DMS79 treated with DMSO at 0.1 percent for 48 hours (cell line): ENCODE measurements at places on chromosomes 3 and 15.

GRCh38 chr3:106714400-106714799 lies 662.8 kb upstream of the CCDC54 start:
- DNase-seq: no peak

GRCh38 chr3:119967353-119968006 lies 126.8 kb downstream of the GSK3B start:
- DNase-seq: no peak

DNA sequence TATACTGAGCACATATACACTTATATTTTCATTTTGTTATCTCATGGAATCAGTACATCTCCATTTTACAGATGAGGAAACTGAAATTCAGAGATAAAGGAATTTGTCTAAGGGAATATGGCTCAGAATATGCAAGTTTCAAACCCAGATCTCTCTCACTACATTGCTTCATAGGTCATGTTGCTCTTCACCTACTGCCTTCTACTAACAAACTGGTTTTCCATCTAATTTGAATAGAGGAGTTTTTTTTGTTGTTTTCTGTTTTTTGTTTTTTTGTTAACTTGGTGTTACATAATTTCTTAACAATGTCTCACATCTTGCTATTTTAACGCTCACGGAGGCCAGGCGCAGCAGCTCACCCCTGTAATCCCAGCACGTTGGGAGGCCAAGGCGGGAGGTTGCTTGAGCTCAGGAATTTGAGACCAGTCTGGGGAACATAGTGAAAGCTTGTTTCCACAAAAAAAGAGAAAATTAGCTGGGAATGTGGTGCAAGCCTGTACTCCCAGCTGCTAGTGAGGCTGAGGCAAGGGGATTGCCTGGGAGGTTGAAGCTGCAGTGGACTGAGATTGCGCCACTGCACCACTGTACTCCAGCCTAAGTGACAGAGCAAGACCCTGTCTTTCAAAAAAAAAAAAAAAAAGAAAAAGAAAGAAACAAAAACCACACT lies 37.0 kb downstream of the FMN1 start:
- DNase-seq: no peak

GRCh38 chr15:81098861-81099651 lies 35.0 kb upstream of the CFAP161 start:
- no peak for DNase-seq

DNA sequence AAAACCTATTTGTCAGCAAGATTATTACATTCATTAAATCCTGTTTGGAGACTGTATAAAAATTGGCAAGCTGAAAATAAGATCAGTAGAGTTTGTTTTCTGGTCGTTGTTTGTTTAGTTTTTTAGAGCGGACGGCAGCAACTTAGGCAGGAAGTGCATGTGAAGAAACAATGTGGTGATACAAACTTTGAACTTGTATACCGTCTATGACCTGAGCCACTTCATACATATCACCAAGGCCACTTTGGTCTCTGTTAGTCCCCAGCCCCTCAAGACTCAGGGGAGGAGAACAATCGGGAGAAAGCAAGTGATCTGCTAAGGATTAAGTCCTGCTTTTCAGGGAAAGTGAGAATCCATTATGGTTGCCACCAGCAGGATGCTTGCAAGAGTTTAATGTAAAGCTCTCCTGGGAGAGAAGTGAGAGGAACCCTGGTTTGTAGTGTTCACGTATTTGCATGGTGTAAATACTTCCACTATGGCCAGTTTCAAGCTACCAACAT lies 31.1 kb downstream of the RASGRP1 start:
- DNase-seq: no peak

- DNase-seq: peak; percentile 74
Measured at GRCh38 chr15:80072285-80072994, 13.0 kb downstream of the ZFAND6 start.

GRCh38 chr3:141737093-141737492 lies 1.0 kb upstream of the RNF7 start:
- no peak for DNase-seq

- DNase-seq: no peak
Measured at GRCh38 chr3:14634763-14635400, 16.7 kb upstream of the CCDC174 start.

- no peak for DNase-seq
Measured at GRCh38 chr15:79643393-79643792, 211.3 kb downstream of the MINAR1 start.

GRCh38 chr3:61132062-61132461 lies 119.2 kb downstream of the FHIT start:
- no peak for DNase-seq

- no peak for DNase-seq
Measured at GRCh38 chr15:50883903-50884302, 24.6 kb upstream of the AP4E1 start.

DNA sequence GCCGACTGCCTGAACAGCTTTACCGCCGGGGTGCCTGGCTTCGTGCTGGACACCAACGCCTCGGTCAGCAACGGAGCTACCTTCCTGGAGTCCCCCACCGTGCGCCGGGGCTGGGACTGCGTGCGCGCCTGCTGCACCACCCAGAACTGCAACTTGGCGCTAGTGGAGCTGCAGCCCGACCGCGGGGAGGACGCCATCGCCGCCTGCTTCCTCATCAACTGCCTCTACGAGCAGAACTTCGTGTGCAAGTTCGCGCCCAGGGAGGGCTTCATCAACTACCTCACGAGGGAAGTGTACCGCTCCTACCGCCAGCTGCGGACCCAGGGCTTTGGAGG lies 815 bp downstream of the SPINT1 start:
- DNase-seq: no peak

- no peak for DNase-seq
Measured at GRCh38 chr15:92870010-92870591, 30.0 kb upstream of the CHD2 start.

DNA sequence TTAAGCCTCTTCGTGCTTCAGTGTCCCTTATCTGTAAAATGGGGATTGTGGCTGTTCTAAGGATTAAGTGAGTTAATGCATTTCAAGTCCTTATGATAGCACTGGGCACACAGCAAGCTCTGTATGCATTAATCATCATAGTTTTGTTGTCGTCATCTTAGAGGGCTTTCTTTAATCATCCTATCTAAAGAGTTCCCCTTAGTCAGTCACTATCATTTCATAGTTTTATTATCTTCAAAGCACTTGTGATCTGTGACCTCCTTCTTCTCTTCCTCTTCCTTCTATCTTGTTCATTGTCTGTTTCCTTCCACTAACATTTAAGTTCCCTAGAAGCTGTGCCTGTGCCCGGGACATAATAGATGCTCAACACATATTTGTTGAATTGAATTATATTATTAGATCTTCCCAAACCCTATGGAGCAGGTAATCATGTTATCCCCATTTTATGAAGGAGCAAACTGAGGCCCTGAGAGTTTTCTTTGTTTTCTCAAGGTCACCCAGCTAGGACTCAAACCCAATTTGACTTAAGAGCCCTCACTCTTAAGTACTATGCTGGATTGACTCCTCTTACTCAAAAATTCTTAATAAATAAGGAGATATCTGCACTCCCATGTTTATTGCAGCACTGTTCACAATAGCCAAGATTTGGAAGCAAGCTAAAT lies 24.1 kb downstream of the DUOX2 start:
- no peak for DNase-seq

- DNase-seq: no peak
Measured at GRCh38 chr3:169420429-169420828, 243.1 kb downstream of the MECOM start.

DNA sequence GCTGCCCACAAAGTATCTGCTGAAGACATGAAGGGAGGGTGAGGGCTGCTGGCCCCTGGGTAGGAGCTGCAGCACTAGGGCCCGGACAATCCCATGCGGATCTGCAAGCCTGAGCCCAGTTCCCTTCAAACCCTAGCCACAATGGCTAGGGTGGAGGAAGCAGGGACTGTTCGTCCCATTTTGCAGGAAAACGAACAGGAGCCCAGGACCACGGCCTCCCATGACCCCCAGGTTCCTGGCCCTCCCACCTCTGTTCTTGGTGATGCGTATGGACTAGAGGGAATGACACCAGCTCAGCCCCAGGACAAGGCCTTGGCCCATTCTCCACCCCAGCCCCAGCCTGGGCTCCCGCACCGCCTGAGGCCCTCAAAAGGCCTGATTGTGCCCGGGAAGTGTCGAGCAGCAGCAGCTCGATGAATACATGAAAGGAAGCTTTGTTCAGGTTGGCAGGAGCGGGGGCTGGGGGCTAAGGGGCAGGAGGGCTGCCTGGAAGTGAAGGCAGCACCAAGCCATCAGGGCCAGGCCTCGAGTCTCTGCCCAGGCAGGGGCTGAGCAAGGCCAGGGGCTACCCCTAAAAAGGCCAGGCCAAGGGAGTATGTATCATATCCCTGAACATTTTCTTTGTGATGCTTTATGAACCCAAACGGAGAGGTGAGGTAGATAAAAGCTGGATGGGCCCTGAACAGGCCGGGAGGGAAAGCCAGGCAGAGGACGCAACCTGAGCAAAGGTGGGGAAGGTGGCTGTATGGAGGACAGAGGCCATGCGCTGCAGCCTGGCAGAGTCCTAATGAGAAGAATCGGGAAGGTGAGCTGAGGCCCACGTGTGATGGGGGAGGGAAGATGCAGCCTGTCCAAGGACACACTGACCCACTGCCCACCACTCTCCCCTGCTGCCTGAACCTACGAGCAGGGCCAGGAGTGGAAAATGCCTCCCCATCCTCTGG lies 12.2 kb downstream of the SEMA7A start:
- no peak for DNase-seq

DNA sequence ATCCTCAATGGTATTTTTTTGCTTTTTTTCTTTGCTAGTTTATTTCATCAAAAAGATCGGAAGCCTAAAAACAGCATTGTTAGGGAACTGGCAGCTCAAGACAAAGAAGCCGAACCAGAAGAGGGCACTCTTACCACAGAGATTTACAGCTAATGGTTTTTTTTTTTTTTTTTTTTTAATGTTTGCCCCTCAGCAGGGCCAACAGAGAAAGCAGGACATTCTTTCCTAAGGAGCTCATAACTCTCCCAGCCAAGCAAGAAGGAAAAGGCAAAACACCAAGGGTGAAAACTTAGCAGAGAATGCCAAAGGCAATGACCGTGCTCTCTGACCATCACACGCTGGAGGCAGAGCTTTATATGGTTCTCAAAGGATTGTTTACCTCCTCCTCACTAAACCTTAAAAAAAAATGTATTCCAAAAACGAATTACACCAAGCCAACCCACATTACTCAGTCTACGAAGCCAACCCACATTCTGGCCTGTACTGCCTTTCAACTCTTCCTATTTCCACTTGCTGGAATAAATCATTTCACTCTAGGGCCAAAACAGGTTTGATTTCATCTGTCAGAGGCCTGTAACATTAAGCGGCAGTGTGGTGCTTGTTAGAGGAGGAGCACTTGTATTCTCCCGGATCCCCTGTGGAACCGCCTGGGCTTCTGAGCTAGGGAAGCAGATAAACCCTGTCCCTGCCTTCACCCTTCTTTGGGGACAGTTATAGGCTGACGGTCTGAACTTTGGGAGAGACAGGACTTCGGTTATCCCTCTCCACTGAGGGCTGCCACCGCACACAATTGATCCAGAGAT lies 35.6 kb upstream of the GYG1 start:
- DNase-seq: peak; percentile 25

- DNase-seq: no peak
Measured at GRCh38 chr3:5520237-5520636, 332.7 kb downstream of the EDEM1 start.

DNA sequence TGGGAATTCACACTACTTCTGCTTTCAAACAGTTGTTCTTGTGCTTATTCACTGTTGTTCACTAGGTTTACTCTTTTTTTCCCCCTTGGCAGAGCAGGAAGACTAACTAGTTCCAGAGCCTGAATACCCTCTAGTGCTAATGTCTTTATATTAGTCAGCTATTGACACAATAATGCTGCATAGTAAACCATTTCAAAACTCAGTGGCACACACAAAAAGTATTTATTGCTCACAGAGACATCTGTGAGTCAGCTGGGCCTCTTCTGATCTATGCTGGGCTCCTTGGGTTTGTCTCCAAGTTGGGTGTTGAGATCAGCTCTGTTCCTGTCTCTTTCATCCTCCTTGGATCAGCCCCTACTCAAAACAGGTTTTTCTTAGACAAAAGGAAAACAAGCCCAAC lies 51.1 kb downstream of the RSRC1 start:
- no peak for DNase-seq

- no peak for DNase-seq
Measured at GRCh38 chr3:191444569-191444968, 16.4 kb upstream of the PYDC2 start.

DNA sequence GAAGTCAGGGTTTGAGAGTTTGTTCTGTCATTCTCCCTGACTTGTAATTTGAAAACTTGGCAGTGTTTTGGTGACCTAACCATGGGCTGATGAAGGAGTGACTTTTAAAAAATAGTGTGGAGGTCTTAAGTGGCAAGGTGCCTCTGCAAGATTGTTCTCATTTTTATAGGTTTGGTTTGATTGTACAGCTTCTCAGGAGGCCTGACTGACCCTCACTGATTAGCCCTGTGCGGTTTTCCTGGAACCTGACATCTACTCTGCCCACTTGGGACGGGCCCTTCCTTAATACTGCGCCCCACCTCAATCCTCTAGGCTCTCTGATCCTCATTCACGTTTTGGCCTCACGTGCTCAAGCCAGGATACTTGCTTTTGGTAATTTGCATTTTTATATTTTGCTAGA lies 2.8 kb downstream of the UBE2E1 start:
- no peak for DNase-seq

DNA sequence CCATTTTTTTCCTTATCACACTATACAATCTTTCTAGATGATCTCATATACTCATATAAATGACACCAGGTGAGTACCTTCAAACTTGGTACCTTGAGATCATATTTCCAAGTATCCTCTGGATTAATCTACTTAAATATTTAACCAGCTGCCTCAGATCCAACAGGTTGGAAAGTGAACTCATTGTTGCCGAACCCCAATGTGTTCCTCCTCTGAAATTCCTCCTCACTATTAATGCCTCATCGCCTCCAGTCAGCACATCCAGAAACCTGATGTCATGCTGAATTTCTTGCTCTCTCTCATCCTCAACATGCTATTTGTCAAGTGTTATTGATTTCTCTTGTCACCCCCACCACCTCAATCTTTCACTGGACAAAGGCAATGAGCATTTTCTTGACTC lies 221.8 kb downstream of the FMN1 start:
- no peak for DNase-seq

DNA sequence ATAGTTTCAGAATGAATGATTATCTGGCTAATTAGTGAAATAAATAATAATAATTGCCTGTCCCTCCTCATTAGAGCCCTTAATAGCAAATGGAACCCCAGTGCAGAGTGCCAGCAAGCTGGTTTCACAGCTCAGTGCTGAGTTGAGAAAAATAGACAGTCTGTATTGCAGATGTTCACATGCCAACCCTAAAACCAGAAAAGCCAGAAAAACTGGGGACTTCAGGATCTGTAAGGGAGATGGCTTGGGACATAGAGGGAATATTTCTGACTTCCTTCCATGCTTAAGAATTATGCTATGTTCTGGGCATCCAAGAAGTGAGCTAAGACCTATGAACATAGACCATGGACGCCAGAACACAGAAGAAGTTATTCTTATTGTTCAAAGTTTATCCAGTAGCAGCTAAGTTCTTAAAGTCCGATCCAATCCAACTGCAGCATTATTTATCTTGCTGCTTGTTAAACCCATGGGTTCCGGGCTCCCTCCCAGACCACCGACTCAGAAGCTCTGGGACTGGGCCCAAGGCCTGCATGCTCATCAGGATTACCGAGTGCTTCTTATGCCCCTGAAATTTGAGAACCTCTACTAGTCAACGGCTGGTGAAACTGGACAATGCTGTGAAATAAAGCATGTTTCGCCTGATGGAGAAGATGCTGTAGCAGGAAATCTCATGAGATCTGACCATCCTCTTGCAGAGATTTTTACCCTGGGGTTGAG lies 158.3 kb downstream of the FOXB1 start:
- no peak for DNase-seq
